T-helper 17 cell (primary cell): ENCODE measurements at places on chromosomes 7 and 10. TPM values are rescaled to one million over a fixed set of nuclear protein-coding genes. Genes with fewer than 3 reads are reported as not detected.

DNA sequence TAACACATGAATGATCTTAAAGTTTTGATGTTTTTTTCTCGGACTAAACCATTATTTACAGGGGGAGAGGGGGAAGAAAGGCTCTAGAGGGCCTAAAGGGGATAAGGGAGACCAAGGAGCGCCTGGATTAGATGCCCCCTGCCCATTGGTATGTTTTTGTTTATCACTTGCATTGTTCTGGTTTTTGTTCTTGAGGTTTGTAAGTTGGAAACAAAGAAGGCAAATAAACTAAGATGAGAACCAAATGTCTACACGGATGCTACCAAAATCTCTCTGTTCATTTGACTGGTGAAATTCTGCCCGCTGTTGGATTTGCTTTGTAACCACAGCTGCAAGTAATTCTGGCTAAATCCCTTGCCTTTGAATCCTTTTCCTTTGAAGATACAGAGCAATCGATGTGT lies 99.8 kb upstream of the MACROH2A2 start:
- H3K4me1 ChIP-seq: peaks cover 3% of the 10 kb centered on the region
- H3K27ac ChIP-seq: no peak overlapping the region
- no peak overlapping the region for H3K4me3 ChIP-seq
- no peaks in the 10 kb centered on the region for H3K36me3 ChIP-seq
- no peak for DNase-seq

DNA sequence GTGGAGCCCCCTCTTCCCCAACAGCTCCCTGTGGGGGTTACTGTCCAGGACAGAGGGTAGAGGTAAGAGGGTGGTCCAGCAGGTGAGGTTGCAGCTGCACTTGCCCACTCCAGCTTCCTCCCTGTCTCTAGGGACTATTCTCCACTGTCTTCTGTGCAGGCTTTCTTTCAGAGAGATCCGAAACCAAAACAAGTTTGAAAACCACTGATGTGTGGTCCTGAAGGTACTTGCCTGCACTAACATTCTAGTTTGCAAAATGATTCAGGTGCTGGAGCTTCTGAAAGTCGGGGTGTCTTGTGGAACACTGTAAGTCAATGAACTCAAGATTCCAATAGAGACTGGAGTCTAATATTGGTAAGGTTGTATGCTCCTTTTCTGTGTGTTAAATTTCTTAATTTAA lies 63.1 kb downstream of the BLNK start:
- DNase-seq: no peak
- peaks cover 35% of the 10 kb centered on the region for H3K27me3 ChIP-seq
- no peaks in the 10 kb centered on the region for H3K4me1 ChIP-seq
- H3K36me3 ChIP-seq: no peaks in the 10 kb centered on the region

KNDC1 gene
- total RNA-seq: 1.1 TPM

DNA sequence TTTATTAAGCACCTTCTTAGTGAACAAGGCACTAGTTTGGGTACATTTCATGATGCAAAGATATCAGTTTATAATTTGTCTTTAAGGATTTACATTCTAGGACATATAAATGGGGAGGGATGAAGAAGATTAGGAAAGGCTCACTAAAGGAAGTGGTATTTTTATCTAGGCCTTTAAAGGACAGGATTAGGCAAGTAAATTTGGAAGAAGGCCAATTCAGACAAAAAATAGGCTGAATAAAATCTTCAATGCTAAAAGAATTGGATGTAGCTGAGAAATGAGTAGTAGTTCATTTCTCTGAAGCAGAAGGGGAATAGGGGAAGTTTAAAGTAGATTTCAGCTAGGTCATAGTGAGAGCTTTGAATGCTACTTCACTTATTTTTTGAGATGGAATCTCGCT lies 4.8 kb upstream of the FAM24B start:
- H3K27me3 ChIP-seq: no peaks in the 10 kb centered on the region
- H3K4me3 ChIP-seq: no peak overlapping the region
- H3K4me1 ChIP-seq: peaks cover 14% of the 10 kb centered on the region

DNA sequence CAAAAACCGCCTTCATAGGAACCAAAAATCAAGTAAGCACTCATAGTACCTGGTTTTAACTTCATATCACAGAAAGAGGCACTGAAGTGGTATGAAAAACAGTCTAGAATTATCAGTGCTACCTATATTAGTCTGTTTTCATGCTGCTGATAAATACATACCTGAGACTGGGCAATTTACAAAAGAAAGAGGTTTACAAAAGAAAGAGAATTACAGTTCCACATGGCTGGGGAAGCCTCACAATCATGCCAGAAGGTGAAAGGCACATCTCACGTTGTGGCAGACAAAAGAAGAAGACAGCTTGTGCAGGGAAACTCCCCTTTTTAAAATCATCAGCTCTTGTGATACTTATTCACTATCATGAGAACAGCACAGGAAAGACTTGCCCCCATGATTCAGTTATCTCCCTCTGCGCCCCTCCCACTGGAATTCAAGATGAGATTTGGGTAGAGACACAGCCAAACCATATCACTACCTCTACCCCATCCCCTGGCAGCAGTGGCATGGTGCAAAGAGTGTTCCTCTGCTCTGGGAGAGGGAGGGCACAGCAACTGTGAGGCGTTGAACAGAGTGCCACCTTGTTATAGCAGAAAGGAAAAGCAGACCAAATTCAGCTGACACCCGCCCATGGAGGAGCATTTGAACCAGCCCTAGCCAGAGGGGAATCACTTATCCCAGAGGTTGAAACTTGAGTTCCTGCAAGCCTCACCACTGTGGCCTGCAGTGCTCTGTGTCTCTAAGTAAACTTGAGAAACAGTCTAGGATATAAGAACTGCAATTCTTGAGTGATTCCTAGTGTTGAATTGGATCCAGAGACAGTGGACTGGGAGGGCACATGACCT lies 61.9 kb upstream of the PTPRZ1 start:
- no peaks in the 10 kb centered on the region for H3K36me3 ChIP-seq
- H3K27me3 ChIP-seq: no peaks in the 10 kb centered on the region
- H3K27ac ChIP-seq: no peak overlapping the region
- H3K4me1 ChIP-seq: no peaks in the 10 kb centered on the region
- no peak overlapping the region for H3K4me3 ChIP-seq

HOXA2 gene
- total RNA-seq: not detected

- H3K27ac ChIP-seq: no peak overlapping the region
- no peaks in the 10 kb centered on the region for H3K4me1 ChIP-seq
- DNase-seq: no peak
- no peaks in the 10 kb centered on the region for H3K36me3 ChIP-seq
- no peak overlapping the region for H3K4me3 ChIP-seq
- peaks cover 9% of the 10 kb centered on the region for H3K27me3 ChIP-seq
These were observed 17.2 kb upstream of the AKR1C1 start for GRCh38 chr10:4945766-4946717.

DNA sequence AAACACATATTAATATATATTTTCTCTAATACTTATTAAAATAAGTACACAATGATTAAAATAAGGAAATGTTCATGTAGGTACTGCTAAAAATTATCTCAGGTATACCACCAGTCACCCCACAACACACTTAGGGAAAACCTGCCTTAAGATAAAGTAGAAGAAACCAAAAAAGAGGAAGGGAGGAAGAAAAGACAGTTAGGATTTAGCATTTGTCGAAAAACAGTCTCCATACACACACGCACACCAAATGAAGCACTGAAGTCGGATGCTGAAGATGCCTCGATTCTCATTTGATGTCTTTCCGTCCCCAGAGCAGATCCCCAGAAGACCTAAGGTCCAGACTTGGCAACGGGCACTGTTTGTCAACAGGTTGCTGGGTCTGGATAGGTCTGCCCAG lies 30.0 kb upstream of the ARID5B start:
- H3K27ac ChIP-seq: no peak overlapping the region
- H3K4me1 ChIP-seq: no peaks in the 10 kb centered on the region
- H3K4me3 ChIP-seq: no peak overlapping the region

SLC13A4 gene
- total RNA-seq: not detected

PRRT4 gene
- not detected for total RNA-seq

- no peak for DNase-seq
- H3K4me3 ChIP-seq: no peak overlapping the region
- H3K27me3 ChIP-seq: peaks cover 6% of the 10 kb centered on the region
- no peaks in the 10 kb centered on the region for H3K36me3 ChIP-seq
- peaks cover 6% of the 10 kb centered on the region for H3K4me1 ChIP-seq
These were observed 59.6 kb downstream of the SH3PXD2A start for GRCh38 chr10:103795634-103796270.

INA gene
- not detected for total RNA-seq

DNA sequence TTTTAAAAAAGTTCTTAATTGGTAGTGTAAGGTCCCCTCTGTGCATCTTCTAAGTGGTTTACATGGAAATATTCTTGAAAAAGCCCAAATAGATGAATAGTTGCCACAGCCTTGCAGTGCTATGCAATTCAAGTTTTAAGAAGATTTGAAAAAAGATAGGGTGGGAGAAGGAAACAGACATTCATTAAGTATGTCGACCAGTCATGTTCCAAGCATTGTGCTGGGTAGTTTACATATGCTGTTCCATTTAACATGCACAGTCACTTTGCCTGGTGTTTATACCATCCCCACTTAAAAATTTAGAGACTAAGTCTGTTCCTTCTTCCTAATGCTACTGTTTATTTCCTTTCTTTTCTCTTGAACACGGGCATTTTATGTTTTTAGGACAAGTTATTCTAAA lies 28.1 kb upstream of the NAMPT start:
- H3K27ac ChIP-seq: no peak overlapping the region
- H3K27me3 ChIP-seq: peaks cover 18% of the 10 kb centered on the region
- no peaks in the 10 kb centered on the region for H3K36me3 ChIP-seq

PTPN12 gene
- 70.8 TPM for total RNA-seq

- H3K27me3 ChIP-seq: no peaks in the 10 kb centered on the region
- DNase-seq: no peak
- H3K4me1 ChIP-seq: peaks cover 8% of the 10 kb centered on the region
- H3K4me3 ChIP-seq: peak overlapping the region; percentile 25
- no peak overlapping the region for H3K27ac ChIP-seq
These were observed 42.5 kb downstream of the NOD1 start for GRCh38 chr7:30436046-30436445.

ZP3 gene
- total RNA-seq: 6.1 TPM

DNA sequence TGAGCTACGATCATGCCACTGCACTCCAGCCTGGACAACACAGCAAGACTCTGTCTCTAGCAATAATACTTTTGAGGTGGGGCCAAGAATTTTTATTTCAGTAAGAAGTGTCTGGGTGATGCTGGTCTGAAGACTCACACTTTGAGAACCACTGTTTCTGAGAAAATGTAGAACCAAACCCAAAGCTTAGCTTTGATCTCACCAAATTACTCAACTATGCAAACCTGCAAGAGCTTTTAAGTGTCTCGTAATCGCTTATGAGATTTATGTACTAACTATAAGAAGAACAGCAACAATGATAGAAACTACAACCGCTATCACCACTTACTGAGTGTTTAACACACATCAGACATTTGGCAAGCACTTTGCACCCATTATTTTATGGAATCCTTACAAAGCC lies 29.5 kb downstream of the APBB1IP start:
- no peak for DNase-seq
- no peaks in the 10 kb centered on the region for H3K27me3 ChIP-seq
- peaks cover 60% of the 10 kb centered on the region for H3K4me1 ChIP-seq
- peak overlapping the region; percentile 52 for H3K4me3 ChIP-seq

SYT15 gene
- total RNA-seq: 1.0 TPM

DNA sequence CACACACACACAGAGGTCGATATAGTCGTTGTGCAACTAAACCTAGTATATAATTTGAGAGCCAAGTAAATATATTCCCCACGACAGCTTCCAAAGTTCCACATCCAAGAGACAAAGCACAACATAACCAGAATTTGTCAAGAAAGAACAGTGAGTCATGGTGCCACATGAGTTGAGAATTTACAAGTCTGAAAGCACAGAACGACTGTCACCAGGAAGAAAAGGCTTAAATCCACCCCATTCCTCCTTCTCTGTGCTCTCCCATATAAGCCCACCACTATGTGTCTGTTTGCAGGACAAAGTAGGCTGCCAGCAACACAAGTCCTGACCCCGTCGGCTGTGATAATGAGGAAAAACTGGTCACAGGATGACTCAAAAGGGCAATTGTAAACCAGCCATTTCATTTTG lies 32.8 kb downstream of the GSAP start:
- H3K27ac ChIP-seq: no peak overlapping the region
- no peak for DNase-seq
- H3K27me3 ChIP-seq: no peaks in the 10 kb centered on the region
- H3K4me1 ChIP-seq: peaks cover 5% of the 10 kb centered on the region
- peaks cover 12% of the 10 kb centered on the region for H3K36me3 ChIP-seq

- DNase-seq: no peak
- H3K4me3 ChIP-seq: no peak overlapping the region
- H3K27ac ChIP-seq: no peak overlapping the region
- peaks cover 2% of the 10 kb centered on the region for H3K36me3 ChIP-seq
- H3K27me3 ChIP-seq: peaks cover 55% of the 10 kb centered on the region
These were observed 58.5 kb downstream of the CLRN3 start for GRCh38 chr10:127834221-127834620.

NKX2-3 gene
- not detected for total RNA-seq

GRCh38 chr7:54823776-54824175 lies 64.8 kb upstream of the SEC61G start:
- H3K4me1 ChIP-seq: no peaks in the 10 kb centered on the region
- H3K27me3 ChIP-seq: peaks cover 41% of the 10 kb centered on the region
- no peak overlapping the region for H3K27ac ChIP-seq

GRCh38 chr7:44776211-44776610 lies 20.3 kb upstream of the PPIA start:
- H3K27ac ChIP-seq: no peak overlapping the region
- DNase-seq: no peak
- H3K4me1 ChIP-seq: peaks cover 3% of the 10 kb centered on the region
- no peaks in the 10 kb centered on the region for H3K27me3 ChIP-seq
- H3K36me3 ChIP-seq: no peaks in the 10 kb centered on the region

GRCh38 chr7:159197066-159197975 lies 52.7 kb upstream of the VIPR2 start:
- H3K4me1 ChIP-seq: peaks cover 36% of the 10 kb centered on the region
- peak overlapping the region; percentile 95 for H3K27ac ChIP-seq
- H3K36me3 ChIP-seq: no peaks in the 10 kb centered on the region
- no peak for DNase-seq
- peak overlapping the region; percentile 90 for H3K4me3 ChIP-seq

PNLIP gene
- total RNA-seq: not detected

- H3K36me3 ChIP-seq: no peaks in the 10 kb centered on the region
- no peak overlapping the region for H3K27ac ChIP-seq
- peaks cover 11% of the 10 kb centered on the region for H3K27me3 ChIP-seq
- DNase-seq: no peak
- no peak overlapping the region for H3K4me3 ChIP-seq
These were observed 29.4 kb upstream of the PNLIPRP3 start for GRCh38 chr10:116398224-116398623.

FAM131B gene
- total RNA-seq: 0.23 TPM

GRCh38 chr10:21814866-21815265 lies 188.7 kb downstream of the DNAJC1 start:
- no peaks in the 10 kb centered on the region for H3K27me3 ChIP-seq
- H3K27ac ChIP-seq: no peak overlapping the region
- no peak overlapping the region for H3K4me3 ChIP-seq
- no peaks in the 10 kb centered on the region for H3K4me1 ChIP-seq
- no peaks in the 10 kb centered on the region for H3K36me3 ChIP-seq

PHYHIPL gene
- total RNA-seq: not detected

- no peak overlapping the region for H3K27ac ChIP-seq
- H3K4me3 ChIP-seq: no peak overlapping the region
- DNase-seq: no peak
- no peaks in the 10 kb centered on the region for H3K27me3 ChIP-seq
These were observed 405.1 kb downstream of the CALN1 start for GRCh38 chr7:72007018-72007417.
